ENCODE measurements at places on chromosomes 6 and 20. TPM values are rescaled to one million over a fixed set of nuclear protein-coding genes. Genes with fewer than 3 reads are reported as not detected.
A peak's percentile ranks its signal among the peaks of the same experiment; 100 is the strongest.

Gene C6orf52
- 3.7 TPM for total RNA-seq

DNA sequence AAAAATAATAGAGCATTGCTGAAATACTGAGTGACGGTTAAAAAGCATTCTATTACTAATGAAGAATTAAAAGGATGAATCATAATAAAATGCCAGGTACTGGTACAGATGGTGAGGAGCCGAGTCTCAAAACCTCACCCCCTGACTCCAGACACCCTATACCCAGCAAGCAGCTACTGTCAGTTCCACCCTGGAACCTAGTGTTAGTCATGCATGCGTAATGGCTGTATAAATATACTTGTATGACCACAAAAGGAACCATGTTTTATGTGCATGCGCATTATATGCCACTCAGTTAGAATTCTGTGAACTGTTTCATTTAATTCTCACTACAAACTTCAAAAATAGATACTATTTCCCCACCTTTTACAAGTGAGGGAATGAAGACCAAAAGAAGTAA is 568.7 kb upstream of the RNF217 start:
- H3K4me3 ChIP-seq: no peak overlapping the region
- no peaks in the 10 kb centered on the region for H3K27me3 ChIP-seq
- H3K4me1 ChIP-seq: no peaks in the 10 kb centered on the region
- H3K27ac ChIP-seq: no peak overlapping the region

DNA sequence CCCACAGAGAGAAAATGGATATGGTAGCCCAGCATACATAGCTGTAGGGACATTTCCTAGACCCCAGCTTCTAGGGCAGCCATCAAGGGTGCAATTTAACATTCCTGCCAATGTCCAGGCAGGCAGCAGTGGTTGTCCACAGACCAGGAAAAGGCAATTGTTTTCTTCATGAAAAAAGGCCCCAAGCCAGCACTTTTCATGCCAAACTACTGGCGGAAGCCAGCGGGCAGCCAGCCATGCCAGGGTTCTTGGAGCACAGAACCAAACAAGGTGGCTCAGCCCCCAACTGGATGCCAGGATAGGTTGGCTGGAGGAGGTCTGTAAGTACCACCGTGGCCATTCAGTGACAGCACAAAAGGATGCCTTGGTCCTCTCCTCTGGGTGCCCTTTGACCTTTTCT is 94.6 kb downstream of the BANF2 start:
- no peak for DNase-seq
- H3K4me3 ChIP-seq: no peak overlapping the region
- H3K36me3 ChIP-seq: no peaks in the 10 kb centered on the region
- no peak overlapping the region for H3K27ac ChIP-seq
- peaks cover 5% of the 10 kb centered on the region for H3K4me1 ChIP-seq

DNA sequence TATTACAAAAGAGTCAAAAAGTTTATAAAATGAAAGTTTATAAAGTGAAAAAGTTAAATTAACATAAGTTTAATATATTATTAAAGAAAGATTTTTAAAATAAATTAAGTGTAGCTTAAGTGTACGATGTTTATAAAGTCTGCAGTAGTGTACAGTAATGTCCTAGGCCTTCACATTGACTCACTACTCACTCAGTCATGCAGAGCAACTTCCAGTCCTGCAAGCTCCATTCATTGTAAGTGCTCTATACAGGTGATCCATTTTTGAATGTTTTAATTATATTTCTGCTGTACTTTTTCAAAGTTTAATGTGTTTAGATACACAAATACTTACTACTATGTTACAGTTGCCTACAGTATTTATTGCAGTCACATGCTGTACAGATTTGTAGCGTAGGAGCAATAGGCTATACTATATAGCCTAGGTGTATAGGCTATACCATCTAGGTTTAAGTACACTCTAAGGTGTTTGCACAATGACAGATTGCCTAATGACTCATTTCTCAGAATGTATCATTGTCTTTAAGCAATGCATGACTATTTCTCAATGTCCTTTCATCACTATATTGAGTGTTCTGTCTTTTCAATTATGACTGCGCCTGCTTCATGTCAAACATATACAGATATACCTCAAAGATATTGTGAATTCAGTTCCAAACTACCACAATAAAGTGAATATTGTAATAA is 1110.3 kb upstream of the MAP3K7 start:
- H3K27ac ChIP-seq: no peak overlapping the region
- peaks cover 5% of the 10 kb centered on the region for H3K27me3 ChIP-seq
- no peaks in the 10 kb centered on the region for H3K4me1 ChIP-seq
- H3K36me3 ChIP-seq: no peaks in the 10 kb centered on the region

DNA sequence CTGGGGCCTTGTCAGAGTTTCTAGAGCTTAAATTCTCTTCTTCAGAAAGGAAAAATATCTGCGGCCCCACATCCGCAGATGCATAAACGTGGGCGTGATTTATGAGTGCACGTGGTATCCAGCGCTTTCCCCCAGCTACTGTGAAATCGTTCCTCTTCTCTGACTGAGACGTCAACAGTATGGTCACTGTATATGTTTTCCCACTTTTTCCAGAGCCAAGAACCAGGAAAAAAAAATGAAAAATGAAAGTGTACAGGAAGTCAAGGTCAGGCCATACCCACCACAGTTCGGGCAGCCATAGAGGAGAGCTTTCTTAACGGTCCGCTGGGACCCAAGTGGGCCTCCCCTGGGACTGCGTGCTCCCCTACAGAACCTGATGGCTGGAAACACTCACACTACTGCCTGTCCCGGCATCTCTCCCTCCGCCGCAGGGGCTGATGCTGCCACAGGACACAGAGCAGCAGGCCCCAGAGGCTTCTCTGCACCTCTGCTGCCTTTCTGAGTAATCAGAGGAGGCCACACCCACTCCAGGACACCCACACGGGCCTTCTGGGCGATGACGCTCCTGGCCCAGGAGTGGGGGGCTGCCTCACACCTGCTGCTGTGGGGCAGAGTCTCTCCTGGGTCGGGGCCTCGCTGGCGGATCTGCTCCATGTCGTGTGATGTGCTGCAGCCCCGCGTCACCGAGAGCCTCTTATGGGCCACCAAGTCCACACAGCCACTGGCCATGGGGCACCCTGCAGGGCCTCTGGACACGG is 16.4 kb upstream of the STX16 start:
- H3K4me3 ChIP-seq: no peak overlapping the region
- no peaks in the 10 kb centered on the region for H3K36me3 ChIP-seq
- no peak overlapping the region for H3K27ac ChIP-seq
- peaks cover 26% of the 10 kb centered on the region for H3K4me1 ChIP-seq

GRCh38 chr6:22925920-22926789 is 356.8 kb downstream of the HDGFL1 start:
- no peaks in the 10 kb centered on the region for H3K36me3 ChIP-seq
- H3K4me3 ChIP-seq: no peak overlapping the region
- DNase-seq: no peak
- no peaks in the 10 kb centered on the region for H3K27me3 ChIP-seq

- H3K27me3 ChIP-seq: no peaks in the 10 kb centered on the region
- peak overlapping the region; percentile 16 for H3K27ac ChIP-seq
- H3K4me1 ChIP-seq: peaks cover 41% of the 10 kb centered on the region
These were observed 14.2 kb downstream of the NHSL1 start for GRCh38 chr6:138485005-138485545.

Gene IMPG1
- total RNA-seq: not detected

GRCh38 chr6:40894962-40895799 is 143.8 kb downstream of the UNC5CL start:
- H3K36me3 ChIP-seq: no peaks in the 10 kb centered on the region
- H3K27me3 ChIP-seq: peaks cover 5% of the 10 kb centered on the region
- no peak for DNase-seq
- peaks cover 16% of the 10 kb centered on the region for H3K4me1 ChIP-seq
- no peak overlapping the region for H3K4me3 ChIP-seq
- no peak overlapping the region for H3K27ac ChIP-seq

DNA sequence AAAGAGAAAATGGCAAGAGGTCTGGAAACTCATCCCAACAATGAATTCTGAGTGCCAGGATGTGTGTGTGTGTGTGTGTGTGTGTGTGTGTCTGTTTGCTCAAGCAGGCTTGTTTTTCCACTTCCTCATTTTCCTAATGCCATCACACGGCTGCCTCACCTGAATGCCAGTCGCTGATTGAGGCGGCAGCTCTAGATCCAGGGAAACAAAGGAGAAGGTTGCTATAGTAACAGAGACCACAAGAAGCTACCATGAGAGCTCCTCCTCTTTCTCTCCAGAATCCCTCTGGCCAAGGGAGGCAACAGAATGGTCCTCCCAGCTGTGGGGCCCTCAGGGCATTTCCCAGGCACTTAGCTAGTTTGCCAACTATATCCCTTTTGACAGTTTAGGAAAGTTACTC is 241.1 kb upstream of the TSHZ2 start:
- no peak for DNase-seq
- H3K27me3 ChIP-seq: no peaks in the 10 kb centered on the region
- H3K36me3 ChIP-seq: no peaks in the 10 kb centered on the region
- no peaks in the 10 kb centered on the region for H3K4me1 ChIP-seq
- H3K4me3 ChIP-seq: no peak overlapping the region
- no peak overlapping the region for H3K27ac ChIP-seq

- H3K27me3 ChIP-seq: no peaks in the 10 kb centered on the region
- peaks cover 3% of the 10 kb centered on the region for H3K36me3 ChIP-seq
- peak overlapping the region; percentile 22 for H3K4me3 ChIP-seq
- H3K27ac ChIP-seq: peak overlapping the region; percentile 90
- peaks cover 38% of the 10 kb centered on the region for H3K4me1 ChIP-seq
- DNase-seq: no peak
These were observed 106.4 kb upstream of the KCNG1 start for GRCh38 chr20:51129147-51129776.

Gene SULF2
- total RNA-seq: 146 TPM

Gene FAM209B
- not detected for total RNA-seq

GRCh38 chr6:139567095-139567494 is 192.6 kb upstream of the CITED2 start:
- H3K4me3 ChIP-seq: no peak overlapping the region
- H3K4me1 ChIP-seq: peaks cover 15% of the 10 kb centered on the region
- H3K27ac ChIP-seq: no peak overlapping the region
- DNase-seq: no peak

GRCh38 chr6:101605426-101605825 is 211.9 kb downstream of the GRIK2 start:
- no peaks in the 10 kb centered on the region for H3K27me3 ChIP-seq
- H3K4me1 ChIP-seq: no peaks in the 10 kb centered on the region
- H3K36me3 ChIP-seq: no peaks in the 10 kb centered on the region
- no peak for DNase-seq
- no peak overlapping the region for H3K27ac ChIP-seq
- H3K4me3 ChIP-seq: no peak overlapping the region

DNA sequence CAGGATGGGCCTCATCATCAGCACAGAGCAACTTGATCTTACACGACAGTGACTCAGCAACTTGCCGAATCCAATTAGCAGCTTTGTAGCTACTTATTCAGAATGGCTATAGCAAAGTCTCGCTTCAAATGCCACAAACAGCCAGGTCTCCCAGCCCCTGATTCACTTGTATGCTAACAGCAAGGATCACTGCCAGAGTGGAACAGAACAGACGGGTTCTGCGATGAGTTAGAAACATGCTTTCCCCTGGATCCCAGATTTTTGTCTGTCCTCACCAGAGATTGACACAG is 254.4 kb downstream of the NRN1 start:
- no peak for DNase-seq
- H3K27me3 ChIP-seq: no peaks in the 10 kb centered on the region
- H3K36me3 ChIP-seq: peaks cover 7% of the 10 kb centered on the region
- H3K4me3 ChIP-seq: peak overlapping the region; percentile 2

Gene HMGCLL1
- total RNA-seq: 1.9 TPM

GRCh38 chr6:89221971-89222711 is 5.0 kb upstream of the GABRR1 start:
- H3K36me3 ChIP-seq: no peaks in the 10 kb centered on the region
- H3K27me3 ChIP-seq: peaks cover 4% of the 10 kb centered on the region
- no peak overlapping the region for H3K4me3 ChIP-seq
- peaks cover 8% of the 10 kb centered on the region for H3K4me1 ChIP-seq

GRCh38 chr20:63381781-63382431 is 20.8 kb upstream of the CHRNA4 start:
- no peak overlapping the region for H3K27ac ChIP-seq
- H3K27me3 ChIP-seq: peaks cover 14% of the 10 kb centered on the region
- no peak for DNase-seq
- peaks cover 19% of the 10 kb centered on the region for H3K4me1 ChIP-seq
- no peaks in the 10 kb centered on the region for H3K36me3 ChIP-seq
- no peak overlapping the region for H3K4me3 ChIP-seq

- H3K27ac ChIP-seq: no peak overlapping the region
- H3K27me3 ChIP-seq: peaks cover 45% of the 10 kb centered on the region
- H3K4me3 ChIP-seq: no peak overlapping the region
- DNase-seq: no peak
These were observed 3.9 kb downstream of the ETV7 start for GRCh38 chr6:36383606-36384005.

GRCh38 chr6:13470238-13471140 is 16.9 kb downstream of the GFOD1 start:
- no peak for DNase-seq
- H3K4me3 ChIP-seq: no peak overlapping the region
- no peaks in the 10 kb centered on the region for H3K4me1 ChIP-seq
- peaks cover 4% of the 10 kb centered on the region for H3K36me3 ChIP-seq
- no peaks in the 10 kb centered on the region for H3K27me3 ChIP-seq

DNA sequence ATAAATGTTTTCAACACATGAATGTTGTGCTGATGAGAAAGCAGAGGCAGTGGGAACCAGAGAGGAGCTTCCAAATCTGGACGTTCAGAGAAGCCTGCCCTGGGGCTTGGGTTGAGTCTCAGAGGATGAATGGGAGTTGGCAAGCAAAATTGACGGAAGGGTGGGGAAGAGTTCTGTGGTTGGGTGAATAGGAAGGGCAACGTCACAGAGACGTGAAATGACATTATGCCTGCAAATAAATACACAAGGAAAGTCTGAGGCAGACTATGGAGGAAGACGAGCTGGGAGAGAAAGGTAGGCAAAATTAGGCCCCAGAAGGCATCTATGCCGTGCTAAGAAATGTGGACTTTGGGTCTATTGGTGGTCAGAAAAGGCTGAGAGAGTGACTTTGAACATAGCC is 25.2 kb upstream of the SGK1 start:
- no peak for DNase-seq
- H3K27me3 ChIP-seq: peaks cover 4% of the 10 kb centered on the region
- H3K4me3 ChIP-seq: no peak overlapping the region
- H3K36me3 ChIP-seq: no peaks in the 10 kb centered on the region
- peaks cover 10% of the 10 kb centered on the region for H3K4me1 ChIP-seq

Gene CRISP2
- 0.48 TPM for total RNA-seq

DNA sequence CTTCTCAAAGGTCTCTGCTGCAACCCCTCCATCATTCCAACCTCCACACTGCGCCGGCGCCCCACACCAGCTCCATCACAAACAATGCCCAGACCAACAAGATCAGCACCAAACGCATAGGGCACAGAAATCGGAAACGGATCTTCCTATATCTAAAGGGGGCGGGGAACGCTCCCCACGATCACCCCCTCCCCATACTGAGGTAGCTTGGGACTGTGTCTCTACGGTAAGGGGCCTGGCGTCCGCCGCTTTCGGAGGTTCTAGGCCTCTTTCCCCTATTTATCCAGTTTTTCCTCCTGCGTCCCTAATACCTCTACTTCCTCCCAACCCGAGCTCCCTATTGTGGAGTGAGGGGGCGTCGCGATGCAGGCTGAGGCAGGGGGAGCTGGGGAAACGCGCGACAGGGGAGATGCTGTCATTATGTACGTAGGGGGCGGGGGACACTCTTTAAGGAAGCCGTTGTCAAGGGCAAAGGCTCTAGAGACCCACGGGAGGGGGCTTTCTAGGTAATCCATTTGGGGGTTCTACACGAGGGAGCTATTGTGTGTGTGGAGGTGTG is 909 bp downstream of the DNAAF9 start:
- H3K27me3 ChIP-seq: no peaks in the 10 kb centered on the region
- DNase-seq: peak; percentile 63
- H3K36me3 ChIP-seq: peaks cover 7% of the 10 kb centered on the region
- H3K27ac ChIP-seq: peak overlapping the region; percentile 94
- peak overlapping the region; percentile 94 for H3K4me3 ChIP-seq

Gene DEFB125
- total RNA-seq: not detected

Data from type B pancreatic cell (in vitro differentiated cells).